NCI-H2029 treated with DMSO at 0.1 percent for 48 hours (cell line): ENCODE measurements at places on chromosomes 1 and 21.

DNA sequence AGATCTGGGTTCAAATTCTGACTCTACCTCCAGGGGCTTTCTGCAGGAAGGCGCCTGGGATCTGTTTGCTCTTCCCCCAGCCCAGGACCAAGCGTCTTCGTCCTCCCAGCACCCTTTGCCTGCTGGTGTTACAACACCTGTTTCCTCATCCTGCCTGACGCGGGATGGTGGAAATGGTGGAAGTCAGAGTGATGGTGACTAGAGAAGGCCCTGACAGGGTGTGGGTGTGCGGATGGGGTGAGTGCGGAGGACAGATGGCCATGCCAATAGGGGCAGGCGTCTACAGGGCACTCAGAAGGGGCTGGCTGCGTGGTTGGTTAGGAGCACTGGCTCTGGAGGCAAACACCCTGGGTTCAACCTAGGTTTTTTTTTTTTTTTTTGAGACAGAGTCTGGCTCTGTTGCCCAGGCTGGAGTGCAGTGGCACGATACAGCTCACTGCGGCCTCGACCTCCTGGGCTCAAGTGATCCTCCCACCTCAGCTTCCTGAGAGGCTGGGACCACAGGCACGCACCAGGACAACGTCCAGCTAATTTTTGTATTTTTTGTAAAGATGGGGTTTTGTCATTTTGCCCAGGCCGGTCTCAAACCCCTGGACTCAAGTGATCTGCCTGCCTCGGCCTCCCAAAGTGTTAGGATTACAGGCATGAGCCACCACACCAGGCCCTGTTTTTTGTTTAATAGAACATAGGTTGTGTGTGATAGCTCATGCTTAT is 1.5 kb downstream of the THEMIS2 start:
- no peak for DNase-seq

GRCh38 chr1:61561666-61562065 is 163.3 kb downstream of the TM2D1 start:
- DNase-seq: no peak

- no peak for DNase-seq
Observed at GRCh38 chr1:98763488-98764150, 102.1 kb downstream of the SNX7 start.

DNA sequence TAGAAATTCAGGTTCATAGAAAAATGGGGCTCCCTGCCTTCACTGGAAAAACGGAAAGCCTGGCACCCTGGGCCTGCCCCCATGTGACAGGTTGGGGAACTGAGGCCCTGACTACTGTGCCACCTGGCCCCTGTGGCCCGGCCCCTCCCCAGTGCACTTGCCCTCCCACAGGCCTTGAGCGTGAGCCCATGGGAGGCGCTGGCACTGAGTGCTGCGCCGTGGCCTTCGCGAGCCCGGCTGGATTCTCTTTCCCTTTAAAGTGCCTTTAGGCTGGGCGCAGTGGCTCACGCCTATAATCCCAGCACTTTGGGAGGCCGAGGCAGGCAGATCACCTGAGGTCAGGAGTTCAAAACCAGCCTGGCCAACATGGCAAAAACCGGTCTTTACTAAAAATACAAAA is 45.7 kb downstream of the SLC37A1 start:
- no peak for DNase-seq

GRCh38 chr1:184629266-184629665 is 125.4 kb downstream of the EDEM3 start:
- no peak for DNase-seq

- DNase-seq: no peak
Observed at GRCh38 chr1:192959657-192960186, 99.4 kb downstream of the UCHL5 start.

DNA sequence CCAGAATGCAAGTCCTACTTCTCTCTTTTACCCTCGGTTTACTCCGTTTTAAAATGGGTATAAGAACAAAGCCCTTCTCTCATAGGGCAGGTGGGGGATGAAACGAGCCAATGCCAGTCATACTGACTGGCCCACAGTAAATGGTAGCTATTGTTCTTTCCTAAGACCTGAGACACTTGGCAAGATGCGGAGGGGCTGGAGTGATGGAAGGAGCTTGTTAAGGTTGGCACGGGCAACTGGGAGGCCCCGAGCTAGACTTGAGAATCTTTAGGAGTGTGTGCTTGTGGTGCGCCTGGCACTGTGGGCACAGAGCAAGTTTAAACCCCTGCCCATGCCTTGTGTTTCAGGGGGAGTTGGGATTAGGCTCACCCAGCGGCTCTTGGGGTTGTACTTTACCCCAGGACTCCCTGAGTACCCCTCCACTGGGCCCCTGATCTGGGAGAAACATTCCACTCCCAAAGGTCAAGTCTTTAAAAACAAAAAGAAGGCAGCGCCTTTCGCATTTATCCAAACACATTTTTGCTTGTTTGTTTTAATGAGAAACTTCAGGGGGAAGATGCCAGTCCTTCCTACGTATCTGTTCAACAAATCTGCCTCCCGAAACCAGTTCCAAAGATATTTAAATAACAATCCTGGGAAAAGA is 240.6 kb upstream of the TMEM51 start:
- no peak for DNase-seq
